ENCODE measurements at places on chromosomes 1 and 21.

- no peak for DNase-seq
Measured at GRCh38 chr1:23356471-23357137, 12.5 kb upstream of the HNRNPR start.

DNA sequence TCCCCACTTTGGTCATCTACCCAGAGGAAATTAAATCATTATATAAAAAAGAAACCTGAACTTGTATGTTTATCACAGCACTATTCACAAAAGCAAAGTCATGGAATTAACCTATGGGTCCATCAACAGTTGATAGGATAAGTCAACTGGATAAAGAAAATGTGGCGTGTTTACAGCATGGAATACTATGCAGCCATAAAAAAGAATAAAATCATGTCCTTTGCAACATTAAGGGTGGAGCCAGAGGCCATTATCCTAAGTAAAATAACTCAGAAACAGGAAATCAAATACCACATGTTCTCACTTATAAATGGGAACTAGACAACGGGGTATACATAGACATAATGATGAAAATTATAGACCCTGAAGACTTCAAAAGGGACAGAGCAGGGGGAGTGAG lies 27.6 kb upstream of the KCNK1 start:
- no peak for DNase-seq

- no peak for DNase-seq
Measured at GRCh38 chr1:52455686-52456085, 51.3 kb downstream of the PRPF38A start.

DNA sequence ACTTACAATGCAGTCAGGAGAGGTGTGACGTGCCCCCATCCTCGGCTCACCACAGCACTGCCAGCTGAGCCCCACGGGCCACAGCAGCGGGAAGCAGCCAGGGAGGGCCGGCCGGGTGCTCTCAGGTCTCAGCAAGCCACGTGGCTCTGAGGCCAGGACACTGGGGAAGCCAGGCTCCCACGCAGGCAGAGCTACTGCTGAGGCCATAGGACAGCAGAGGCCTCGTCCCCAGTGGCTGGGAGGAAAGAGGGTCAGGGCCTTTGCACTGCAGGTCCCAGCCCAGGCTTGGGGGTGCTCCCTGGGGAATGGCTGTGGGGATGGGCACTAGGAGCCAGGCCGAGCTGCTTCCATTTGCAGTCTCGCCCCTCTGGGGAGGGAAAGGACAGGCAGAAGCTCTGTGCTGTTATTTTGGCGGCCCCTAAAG lies 5.8 kb downstream of the LRRC47 start:
- DNase-seq, result no peak

- no peak for DNase-seq
Measured at GRCh38 chr1:80961464-80962190, 839.1 kb upstream of the ADGRL2 start.

DNA sequence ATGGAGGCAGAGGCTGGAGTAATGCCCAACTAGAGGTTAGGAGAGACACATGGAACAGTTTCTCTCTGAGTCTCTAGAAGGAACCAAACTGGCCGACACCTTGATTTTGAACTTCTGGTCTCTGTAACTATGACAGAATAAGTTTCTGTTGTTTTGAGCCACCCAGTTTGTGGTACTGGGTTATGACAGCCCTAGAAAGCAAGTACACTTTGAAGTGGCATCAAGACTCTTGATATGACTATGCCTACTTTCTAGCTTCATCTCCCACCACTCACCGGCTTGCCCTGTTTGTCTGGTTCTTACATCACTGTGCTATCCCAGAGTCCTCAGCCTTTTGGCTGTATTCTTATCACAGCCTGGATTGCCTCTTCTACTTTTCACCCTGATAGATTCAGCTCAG lies 230.3 kb upstream of the USP24 start:
- no peak for DNase-seq

- no peak for DNase-seq
Measured at GRCh38 chr1:58454807-58455206, 91.7 kb downstream of the OMA1 start.

All from T-helper 1 cell (primary cell).